ENCODE measurements at places on chromosomes 3 and 15.

DNA sequence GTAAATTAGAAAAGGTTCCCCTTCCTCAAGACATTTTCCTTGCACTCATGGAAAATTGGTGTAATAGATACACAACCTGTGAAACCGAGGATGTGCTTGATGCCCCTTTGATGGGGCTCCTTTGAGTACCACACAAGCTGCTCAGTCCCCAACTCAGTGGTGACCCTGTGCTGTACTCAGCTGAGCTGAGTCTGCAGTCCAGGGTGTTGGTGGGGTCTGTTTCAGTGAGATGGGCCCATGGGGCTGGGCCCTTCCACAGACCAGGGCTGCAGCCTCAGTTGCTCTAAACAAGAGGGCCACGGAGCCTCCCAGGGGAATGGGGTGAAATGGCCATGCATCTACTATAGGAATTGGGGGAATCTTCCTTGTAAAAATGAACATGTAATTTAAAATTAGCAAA, 39.3 kb downstream of the KY start:
- no peak for DNase-seq

DNA sequence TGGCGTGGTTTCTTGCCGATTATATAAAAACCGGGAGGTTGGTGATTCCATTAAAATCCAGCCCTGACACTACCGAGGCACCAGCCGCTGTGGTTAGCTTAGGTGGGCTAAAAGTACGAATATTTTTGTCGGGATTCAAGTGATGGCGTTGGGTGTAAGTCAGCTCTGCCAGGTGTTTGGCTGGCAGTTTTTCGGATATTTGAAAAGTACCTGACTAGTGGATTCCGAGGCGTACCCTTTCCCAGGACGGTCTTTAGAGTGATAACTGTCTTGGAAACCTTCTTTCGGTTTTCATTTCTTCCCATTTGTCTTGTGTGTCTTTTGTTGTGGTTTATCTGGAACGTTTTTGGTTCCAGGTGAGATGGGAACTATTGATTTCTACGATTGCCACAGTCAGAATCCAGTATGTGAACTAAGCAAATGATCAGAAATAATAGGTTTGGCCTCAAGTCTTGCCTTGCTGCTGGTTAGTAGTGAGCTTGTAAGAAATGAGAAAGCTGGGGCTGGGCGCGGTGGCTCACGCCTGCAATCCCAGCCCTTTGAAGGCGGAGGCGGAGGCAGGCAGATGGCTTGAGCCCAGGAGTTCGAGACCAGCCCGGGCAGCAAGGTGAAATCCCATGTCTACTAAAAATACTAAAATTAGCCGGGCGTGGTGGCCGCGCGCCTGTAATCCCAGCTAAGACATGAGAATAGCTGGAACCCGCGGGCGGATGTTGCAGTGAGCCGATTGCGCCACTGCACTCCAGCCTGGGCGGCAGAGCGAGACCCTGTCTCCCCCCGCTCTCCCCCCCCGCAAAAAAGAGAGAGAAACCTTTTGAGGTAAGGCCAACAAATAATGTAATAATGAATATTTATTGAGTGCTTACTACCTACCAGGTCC, 1.4 kb downstream of the FYTTD1 start:
- peak; percentile 33 for DNase-seq

DNA sequence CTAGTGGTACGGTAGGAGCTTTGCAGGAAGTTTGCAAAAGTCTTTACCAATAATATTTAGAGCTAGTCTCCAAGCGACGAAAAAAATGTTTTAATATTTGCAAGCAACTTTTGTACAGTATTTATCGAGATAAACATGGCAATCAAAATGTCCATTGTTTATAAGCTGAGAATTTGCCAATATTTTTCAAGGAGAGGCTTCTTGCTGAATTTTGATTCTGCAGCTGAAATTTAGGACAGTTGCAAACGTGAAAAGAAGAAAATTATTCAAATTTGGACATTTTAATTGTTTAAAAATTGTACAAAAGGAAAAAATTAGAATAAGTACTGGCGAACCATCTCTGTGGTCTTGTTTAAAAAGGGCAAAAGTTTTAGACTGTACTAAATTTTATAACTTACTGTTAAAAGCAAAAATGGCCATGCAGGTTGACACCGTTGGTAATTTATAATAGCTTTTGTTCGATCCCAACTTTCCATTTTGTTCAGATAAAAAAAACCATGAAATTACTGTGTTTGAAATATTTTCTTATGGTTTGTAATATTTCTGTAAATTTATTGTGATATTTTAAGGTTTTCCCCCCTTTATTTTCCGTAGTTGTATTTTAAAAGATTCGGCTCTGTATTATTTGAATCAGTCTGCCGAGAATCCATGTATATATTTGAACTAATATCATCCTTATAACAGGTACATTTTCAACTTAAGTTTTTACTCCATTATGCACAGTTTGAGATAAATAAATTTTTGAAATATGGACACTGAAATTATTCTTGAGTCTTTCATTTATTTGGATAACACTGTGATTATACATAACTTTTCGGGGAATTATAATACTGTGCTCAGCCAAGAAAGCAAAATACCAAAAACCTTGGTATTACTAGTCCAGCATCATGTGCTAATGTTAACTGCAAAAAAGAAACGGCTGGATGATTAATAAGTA, 2.2 kb downstream of the SOX2 start:
- DNase-seq = no peak

GRCh38 chr3:39275963-39276593, 3.8 kb downstream of the CX3CR1 start:
- no peak for DNase-seq

GRCh38 chr3:38029400-38030125, at the start of gene PLCD1:
PLCD1 (minus strand) TSS chr3:38029642; CDS start chr3:38029539, 103 bp downstream.
- DNase-seq = no peak

- peak; percentile 85 for DNase-seq
Observed at GRCh38 chr3:108153451-108153981, 62.7 kb upstream of the CD47 start.

DNA sequence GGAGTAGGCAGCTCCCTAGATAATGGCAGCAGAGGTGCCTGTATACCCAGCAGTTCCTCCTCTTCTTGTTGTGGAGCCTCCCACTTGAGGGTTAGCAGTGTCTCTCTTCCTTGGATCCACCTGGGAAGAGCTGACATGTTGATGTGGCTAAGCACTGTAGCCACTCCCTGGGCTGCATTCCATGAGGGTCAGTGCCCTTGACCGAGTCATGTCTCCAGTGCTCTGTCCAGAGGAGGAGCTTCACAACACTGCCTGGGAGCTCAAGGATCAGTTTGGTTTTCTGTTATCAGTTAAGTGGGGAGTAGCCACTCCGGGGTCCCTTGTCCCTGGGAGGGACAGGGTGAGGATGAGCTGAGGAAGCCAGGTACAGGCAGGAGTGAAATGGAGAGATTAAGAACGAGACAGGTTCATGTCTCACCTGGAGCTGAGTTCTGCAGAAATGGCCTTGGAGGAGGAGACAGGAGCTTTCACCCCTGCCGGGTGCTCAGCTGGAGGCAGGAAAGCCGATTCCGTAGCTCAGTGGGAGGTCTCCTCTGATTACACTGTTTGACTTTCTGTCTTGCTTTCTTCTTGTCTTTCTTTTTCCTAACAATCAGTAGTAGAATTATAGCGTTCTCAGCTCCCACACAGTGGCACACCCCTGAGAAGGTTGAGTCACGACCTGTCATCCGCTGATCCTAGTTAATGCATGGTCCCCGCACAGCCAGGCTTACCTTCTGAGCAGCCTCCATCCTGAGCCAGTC, 57.9 kb upstream of the SEC22A start:
- no peak for DNase-seq

DNA sequence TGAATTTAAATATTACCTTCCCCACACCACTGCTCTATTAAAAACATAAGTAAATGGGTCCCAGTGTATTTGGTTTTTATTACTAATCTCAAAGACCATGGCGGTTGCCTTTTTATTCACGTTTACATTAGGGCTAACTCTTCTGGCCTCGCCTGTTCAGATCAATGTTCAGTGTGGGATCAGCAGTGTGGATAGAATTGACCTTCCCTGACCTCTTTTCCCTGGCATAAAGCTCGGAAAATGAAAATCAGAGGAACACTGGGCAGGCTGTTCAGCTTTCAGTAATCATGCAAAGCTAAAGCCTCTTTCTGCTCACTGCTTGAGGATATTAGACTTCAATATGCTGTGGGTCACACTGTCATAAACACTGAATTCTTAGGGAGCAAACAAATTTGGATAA, 422.6 kb upstream of the ONECUT1 start:
- no peak for DNase-seq

- no peak for DNase-seq
Observed at GRCh38 chr15:74228723-74229081, 7.4 kb upstream of the CCDC33 start.

- peak; percentile 91 for DNase-seq
Observed at GRCh38 chr3:35932995-35933394, 293.7 kb downstream of the ARPP21 start.

- no peak for DNase-seq
Observed at GRCh38 chr3:72093270-72093991, 308.5 kb upstream of the PROK2 start.

All from SK-MEL-5 (cell line).